ENCODE measurements at places on chromosomes 6 and 20.

DNA sequence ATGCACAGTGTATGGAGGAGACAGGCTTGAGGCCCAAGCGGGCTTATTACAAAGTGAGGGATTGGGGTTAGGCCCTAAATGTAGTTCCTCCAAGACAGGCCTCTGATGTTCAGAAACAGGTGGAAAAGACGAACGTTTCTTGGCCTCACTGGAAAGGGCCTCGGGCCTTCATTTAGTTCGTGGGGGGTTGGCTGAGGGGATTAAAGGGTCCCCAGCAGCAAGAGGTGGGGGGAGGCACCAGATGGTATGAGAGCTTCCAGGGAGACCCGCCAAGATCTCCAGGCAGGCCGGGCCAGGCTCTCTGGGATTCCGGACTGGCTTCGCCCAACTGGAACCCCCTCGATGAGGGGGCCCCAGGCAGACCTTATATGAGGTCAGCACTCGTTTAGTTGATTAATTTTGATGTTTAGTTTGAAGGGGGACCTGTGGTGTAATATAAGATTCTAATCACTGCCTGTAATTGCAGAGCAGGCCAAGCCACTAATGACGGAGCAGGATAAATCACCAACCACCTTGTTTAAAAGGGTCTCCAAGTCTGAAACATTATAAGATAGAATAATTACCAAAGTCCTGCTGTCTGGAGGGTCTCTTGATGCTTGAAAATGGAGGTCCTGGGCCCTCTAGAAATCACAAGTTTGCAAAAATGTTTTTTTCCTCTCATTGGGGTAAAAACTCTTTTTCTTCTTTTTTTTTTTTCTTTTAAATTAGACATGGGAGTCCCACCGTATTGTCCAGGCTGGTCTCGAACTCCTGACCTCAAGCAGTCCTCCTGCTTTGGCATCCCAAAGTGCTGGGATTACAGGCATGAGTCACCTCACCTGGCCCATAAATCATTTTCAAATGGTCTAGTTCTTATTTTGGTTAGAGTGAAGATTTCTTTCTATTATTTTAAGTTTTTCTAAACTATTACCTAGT, 2.2 kb downstream of the HMGA1 start:
- DNase-seq, result no peak

GRCh38 chr6:90399970-90400369, 103.3 kb upstream of the BACH2 start:
- DNase-seq, result no peak

DNA sequence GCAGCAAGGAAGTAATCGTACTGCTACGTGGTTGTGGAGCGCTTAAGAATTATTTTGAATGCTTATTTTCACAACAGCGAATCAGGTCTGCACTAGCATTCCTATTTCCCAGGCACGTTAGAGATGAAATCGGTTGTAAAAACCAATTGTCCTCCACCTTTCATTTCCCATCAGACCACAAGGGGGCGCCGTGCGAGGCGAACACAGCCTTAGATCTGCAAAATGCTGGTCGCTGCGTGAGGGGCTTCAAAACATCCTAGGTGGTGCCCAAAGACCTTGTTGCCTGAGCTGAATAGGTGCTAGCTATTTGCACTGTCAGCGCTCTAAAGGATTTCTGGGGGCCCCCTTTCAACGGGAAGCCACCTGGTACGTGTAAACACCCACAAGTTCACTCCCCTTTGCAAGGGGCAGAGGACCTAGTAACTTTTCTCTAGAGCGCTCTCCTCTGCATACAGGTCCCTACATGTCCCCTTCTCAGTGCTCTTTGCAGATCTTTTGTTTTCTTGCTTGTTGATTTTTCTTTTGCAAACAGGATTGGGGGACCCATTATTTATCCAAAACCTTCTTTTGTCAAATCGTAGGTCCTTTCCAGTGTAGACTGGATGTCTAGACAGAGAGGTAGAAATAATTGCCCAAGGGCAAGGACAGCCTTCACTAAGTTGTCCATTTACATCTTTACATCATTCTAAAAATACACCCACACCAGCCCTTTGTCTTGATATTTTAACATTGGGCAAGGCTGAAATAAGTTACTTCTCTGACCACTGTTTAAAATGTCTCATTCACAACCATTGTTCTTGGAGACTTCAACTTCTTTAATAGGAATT, 59.8 kb downstream of the NEDD9 start:
- DNase-seq, result peak; percentile 62

GRCh38 chr6:8017276-8017701, 46.9 kb downstream of the BLOC1S5 start:
- no peak for DNase-seq

GRCh38 chr6:27168586-27169443, 78.7 kb upstream of the PRSS16 start:
- DNase-seq, result no peak

- DNase-seq, result no peak
Measured at GRCh38 chr6:150894191-150894744, 28.8 kb downstream of the MTHFD1L start.

DNA sequence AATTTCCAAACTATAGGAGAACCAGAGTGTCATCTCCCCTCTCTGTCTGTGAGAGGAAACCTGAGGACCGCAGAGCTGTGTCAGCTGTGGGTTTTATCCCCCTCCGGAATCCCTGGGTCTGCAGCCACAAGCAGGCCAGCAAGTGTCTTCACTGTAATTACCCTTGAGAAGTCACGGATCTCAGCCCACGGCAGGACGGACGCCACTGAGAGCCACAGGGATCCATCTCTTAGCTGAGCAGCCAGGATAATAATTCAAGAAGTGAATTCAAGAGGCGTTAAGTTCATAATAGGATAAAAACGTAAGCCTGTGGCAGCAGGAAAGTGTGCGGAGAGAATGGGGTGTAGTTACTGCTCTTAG, 37.0 kb downstream of the DLL1 start:
- DNase-seq, result no peak

DNA sequence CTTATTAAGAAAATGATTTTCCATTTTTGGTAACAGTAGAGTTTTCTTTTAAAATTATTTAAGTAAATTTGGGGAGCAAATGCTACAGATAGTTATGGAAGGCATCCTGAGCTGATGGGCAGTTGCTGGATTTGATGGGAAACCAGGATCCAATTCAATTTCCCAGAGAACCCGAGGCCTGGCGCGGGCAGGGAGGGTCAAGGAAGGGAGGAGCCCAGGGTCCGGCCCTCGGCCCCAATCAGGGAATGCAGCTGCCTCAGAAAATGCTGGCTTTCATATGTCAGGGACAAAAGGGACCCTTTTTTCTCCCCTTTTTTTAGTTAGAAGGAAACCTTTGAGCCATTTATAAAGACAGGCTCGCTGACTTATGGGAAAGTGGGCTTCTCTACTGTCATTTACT, 42.1 kb downstream of the CTCFL start:
- no peak for DNase-seq

GRCh38 chr20:41095110-41095969, 42.0 kb upstream of the PLCG1 start:
- DNase-seq, result peak; percentile 32

- no peak for DNase-seq
Measured at GRCh38 chr6:158017621-158018040, 36.0 kb downstream of the SYNJ2 start.

DNA sequence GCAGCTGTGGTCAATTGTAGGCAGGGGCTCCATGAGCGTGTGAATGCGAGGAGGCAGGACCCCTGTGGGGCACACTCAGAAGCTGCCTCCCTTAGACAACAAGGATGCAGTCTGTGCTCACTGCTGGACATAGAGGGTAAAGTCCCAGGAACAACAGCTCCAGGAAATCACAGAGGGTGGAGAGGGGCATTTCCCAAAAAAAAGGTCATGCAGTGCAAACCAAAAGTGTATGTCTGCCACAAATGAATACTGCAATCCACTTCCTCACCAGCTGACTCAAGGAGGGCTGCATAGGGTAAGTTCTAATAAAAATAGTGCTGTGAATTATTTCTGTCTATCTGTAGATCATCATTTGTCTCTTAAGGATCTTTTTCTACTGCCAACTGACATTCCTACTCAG, 95.8 kb downstream of the RNF182 start:
- no peak for DNase-seq

DNA sequence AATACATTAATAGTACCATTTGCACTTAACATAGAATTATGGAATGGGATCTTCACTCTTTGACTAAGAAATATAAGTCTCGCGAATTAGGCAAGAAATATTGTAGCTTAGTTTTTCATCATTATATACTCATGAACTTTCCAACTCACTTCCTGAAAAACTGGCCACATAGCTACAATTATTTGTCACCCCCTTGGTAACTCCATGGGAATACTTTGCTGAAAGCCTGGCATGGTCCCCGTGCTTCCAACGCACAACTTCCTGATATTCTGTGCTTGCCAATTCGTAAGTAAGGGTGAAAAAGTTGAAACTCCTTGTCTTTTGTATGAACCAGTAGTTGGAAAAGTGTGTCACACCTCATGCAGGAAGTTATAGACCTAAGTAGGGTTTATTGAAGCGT, 23.7 kb upstream of the HLA-DQA1 start:
- DNase-seq, result no peak

DNA sequence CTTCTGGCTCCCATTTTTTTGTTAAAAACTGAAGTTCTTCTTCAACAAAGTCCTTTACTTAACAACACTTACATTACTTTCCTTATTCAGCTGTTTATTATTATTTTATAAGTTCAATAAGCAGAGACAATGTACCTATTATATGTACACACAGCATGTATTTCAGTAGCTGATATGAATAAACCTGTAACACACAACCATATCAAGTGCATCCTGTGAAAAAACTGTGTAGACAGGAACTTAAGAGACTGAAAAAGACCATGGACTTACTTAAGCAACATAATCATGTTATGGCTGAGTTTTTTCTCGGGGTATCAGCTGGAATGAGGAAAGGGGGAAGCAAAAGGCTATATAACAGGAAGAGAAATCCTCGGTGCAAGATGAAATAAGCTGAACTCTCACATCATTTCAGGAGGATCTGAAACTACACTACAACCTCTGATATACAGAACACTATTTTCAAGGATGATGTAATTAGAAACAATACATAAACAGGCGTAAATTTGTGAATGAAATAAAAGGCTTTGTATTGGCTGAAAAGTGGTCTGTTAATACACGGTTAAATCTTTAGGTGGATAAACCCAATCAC, 70.9 kb downstream of the REV3L start:
- no peak for DNase-seq

- no peak for DNase-seq
Measured at GRCh38 chr6:109865968-109866367, 112.1 kb upstream of the GPR6 start.

DNA sequence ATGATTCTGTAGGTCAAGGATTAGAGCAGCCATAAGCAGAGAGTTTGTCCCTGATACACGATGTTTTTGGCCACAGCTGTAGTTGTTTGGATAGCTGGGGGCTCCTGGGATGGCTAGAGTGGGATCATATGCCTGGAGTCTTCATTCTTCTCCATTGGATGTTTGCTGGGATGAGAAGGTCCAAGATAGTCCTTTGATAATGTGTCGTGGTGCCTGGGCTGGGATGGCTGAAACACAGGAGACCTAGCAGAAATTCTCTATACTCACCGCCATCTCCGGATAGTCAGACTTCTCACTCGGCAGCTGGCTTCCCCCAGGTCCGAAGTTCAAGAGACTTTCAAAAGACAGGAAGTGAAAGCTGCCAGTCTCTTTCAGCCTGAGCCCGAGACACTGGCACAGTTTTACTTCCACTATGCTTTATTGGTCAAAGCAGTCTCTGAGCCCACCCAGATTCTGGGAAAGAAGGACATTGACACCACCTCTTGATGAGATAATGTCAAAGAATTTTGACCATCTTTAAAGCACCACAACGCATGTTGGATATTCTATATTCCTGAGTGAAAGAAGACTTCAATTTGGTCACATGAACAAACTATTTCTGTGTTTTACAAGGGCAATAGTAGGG, 16.0 kb downstream of the MARCKS start:
- no peak for DNase-seq

DNA sequence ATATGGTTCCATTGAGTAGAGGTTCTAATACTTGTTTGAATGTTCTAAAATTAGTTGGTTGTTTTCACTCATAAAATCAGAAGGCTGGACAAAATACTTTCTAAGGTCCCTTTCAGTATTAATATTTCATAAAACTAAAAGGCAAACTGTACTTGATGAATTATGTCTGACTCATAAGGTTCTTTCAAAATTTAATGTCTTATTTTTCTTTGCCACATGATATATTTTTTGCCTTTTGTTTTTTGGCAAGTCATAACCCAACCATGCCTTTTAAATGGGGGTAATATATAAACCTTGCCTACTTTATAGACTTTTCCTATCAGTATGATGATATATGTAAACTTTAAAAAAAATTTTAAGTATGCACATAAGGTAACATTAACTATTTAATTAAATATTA, 244.7 kb downstream of the PTPRK start:
- no peak for DNase-seq

DNA sequence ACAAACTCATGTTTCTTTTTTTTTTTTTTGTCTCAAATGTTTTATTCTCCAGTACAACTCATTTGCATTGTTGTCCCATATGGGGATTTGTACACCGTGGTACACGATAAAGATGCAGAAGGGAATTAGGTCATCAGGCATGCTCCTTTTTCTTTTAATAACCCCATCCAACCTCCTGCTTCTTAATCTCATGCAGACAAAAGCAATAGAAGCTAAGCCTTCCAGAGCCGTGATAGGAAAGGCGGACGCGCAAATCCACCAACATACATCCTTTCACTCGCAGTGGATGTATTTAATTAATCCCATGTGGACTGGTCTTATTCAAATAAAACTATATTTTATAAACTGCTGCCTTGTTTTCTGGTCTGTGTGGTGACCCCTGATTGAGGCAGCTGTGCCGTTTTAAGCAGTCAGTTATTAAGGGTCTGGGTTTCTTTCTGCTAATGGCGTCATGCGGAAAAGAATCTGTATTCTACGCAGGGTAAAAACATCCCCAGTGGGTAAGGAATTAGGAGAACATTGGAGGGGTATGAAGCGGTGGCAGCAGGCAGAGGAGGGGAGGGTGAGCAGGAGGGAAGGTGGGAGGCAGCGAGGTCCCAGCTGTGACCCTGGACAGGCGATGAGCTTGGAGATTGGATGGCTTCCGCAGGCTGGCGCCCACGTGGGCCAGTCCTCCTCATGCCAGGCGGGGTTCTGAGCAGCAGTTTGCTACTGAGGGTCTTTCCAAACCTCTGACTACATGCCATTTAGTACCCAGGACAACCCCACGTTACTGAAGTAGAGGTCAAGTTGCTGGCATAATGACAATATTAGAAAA, 172.8 kb downstream of the LINC00237 start:
- DNase-seq, result no peak

DNA sequence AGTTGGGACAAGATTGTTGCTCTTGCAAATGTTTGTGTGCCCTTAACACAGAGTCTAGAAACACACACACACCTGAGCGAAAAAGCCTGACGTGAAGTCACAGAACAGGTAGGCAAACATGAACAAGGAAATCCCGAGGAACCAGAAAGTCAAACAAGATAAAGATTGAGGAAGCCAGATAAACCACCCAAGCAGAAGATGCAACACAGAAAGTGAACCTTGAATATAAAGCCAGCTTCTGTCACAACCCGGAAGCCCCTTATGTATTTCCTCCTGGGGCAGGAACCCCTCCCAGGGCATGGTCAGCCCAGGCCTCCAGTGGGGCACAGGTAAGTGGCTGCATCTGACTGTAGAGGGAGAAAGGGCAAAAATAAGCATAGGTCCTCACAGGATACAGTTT, 158.2 kb upstream of the SUPT3H start:
- DNase-seq, result no peak

- DNase-seq, result no peak
Measured at GRCh38 chr6:130931683-130932082, 104.5 kb downstream of the SMLR1 start.
